ENCODE measurements at places on chromosomes 2 and 18.
A peak's percentile ranks its signal among the peaks of the same experiment; 100 is the strongest.

- no peak for DNase-seq
These were observed 228.1 kb upstream of the RAB6C start for GRCh38 chr2:129751409-129751808.

- DNase-seq: no peak
These were observed 8.5 kb downstream of the ZNF516 start for GRCh38 chr18:76486574-76486973.

DNA sequence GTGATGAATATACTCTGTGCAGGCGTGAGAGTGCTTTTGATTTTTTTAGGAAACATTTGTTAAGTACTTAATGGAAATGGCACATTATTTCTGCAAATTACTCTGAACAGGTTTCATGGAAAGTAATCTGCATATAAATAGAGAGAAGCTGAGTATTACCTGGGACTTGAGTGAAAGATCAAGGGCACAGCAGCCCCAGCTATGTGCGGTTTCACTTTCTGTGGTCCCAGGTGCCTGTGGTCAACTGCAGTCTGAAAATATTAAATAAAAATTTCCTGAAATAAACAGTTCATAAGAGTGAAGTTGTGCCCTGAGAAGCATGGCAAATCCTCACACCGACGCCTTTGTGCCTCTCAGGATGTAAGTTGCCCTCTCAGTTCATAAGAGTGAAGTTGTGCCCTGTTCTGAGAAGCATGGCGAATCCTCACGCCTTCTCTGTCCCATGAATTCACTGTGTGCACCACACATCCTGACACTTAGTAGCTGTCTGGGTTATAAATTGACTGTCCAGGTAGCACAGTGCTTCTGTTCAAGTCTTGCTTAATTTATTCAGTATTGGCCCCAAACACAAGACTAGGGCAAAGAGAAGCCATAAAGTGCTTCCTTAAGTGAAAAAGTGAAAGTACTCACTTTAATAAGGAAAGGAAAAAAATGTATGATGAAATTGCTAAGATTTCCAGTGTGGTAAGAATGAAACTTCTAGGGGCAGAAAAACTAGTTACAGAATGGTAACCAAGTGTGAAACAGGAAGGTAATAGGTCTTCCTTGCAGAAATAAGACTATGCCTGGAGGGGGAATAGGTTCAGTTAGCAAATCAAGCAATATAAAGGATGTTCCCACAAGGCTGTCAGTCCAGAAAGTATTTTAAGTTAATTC, 4.3 kb upstream of the SNTG2 start:
- DNase-seq: no peak

DNA sequence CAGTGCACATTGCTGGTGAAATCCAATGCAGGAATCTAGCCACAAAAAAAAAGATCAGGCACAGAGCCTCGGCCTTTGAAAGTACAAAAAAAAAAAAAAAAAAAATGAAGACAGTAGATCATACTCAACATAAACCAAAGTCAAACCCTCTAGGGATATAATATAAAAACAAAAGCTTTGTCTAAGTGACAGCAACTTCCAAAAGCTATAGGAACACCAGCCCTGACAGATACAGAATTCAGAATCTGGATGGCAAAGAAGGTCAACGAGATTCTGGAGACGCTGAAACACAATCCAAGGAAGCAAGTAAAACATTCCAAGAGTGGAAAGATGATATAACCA, 54.0 kb upstream of the SCN1A start:
- no peak for DNase-seq

GRCh38 chr2:144357623-144358373, 162.1 kb downstream of the ZEB2 start:
- no peak for DNase-seq

DNA sequence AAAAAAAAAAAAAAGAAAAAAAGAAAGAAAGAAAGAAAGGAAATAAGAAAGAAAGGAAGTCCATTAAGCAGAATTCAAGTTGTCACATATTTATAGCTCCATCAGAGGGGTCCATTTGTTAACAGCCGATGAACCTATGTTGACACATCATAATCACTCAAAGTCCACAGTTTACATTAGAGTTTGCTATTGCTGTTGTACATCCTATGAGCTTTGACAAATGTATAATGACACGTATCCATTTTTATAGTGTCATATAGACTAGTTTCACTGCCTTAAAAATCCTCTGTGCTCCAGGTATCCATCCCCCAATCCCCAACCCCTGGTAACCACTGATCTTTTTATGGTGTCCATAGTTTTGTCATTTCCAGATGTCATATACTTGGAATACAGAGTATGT, 335.2 kb downstream of the RND3 start:
- no peak for DNase-seq

DNA sequence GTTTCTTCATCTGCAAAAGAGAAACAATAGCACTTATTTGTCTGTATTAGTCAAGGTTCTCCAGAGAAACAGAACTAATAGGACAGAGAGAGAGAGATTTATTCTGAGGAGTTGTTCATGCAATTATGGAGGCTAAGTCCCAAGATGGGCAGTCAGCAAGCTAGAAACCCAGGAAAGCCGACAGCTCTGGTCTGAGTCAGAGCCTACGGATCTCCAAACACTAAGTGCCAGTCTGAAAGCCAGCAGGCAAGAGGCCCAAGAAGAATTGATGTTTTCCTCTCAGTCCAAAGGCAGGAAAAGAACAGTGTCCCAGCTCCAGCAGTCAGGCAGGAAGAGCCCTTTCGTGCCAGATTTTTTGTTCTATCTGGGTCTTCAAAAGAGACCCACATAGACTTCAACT, 36.5 kb upstream of the SLC66A3 start:
- DNase-seq: no peak

DNA sequence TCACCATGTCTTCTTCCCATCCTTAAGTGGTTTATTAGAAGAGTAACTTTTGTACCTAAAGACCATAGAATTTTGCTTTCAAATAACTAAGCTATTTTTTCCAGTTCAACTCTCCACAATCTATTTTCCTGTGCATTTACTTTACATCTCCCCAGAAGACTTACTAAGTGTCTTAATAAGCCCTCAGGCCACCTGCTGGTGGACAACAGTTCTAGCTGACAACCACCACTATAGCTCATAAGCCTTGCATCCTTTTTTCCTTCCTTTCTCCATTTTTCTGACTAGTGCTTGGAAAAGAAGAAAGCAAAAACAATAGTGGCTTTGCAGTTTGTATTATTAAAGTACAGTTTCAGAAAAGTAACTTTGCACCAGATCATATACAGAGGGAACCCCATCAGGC, 149.5 kb upstream of the TMEM200C start:
- no peak for DNase-seq

GRCh38 chr2:215660687-215661086, 224.8 kb upstream of the FN1 start:
- no peak for DNase-seq

GRCh38 chr18:50967714-50968661, at the start of gene ELAC1:
TSS of gene ELAC1 (plus strand) at chr18:50968040. CDS start at chr18:50974405, 6,365 bp downstream.
- DNase-seq: peak; percentile 77

GRCh38 chr2:86806059-86806857, 15.5 kb upstream of the CD8A start:
- DNase-seq: no peak

DNA sequence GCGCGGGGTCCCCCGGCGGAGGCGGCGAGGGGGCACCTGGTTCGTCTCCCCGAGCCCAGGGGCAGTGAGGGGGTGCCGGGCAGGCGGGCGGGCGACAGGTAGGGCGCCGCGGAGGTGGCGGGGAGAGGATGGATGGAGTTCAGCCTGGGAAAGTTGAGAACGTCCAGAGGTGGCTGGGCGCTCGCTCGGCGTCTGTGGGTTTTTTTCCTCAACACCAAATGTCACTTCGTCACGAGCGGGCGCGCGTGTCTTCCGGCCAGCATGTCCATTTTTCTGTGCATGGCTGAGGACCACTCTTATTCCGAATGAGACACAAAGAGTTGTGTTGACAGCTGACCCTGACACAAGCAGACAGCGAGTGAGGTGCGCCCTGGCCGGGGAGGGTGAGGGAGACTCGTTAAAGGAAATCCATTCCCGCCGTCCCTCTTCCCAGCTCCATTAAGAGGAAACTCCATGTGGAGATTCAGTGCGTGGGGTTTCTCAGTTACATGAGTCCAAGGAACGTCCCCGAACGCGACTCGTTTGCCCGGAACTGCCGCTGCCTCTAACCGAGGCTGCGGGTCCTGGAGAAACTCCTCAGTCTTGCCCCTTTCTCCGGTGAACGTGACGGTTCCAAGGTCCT, 859 bp downstream of the GREB1L start:
- DNase-seq: no peak

DNA sequence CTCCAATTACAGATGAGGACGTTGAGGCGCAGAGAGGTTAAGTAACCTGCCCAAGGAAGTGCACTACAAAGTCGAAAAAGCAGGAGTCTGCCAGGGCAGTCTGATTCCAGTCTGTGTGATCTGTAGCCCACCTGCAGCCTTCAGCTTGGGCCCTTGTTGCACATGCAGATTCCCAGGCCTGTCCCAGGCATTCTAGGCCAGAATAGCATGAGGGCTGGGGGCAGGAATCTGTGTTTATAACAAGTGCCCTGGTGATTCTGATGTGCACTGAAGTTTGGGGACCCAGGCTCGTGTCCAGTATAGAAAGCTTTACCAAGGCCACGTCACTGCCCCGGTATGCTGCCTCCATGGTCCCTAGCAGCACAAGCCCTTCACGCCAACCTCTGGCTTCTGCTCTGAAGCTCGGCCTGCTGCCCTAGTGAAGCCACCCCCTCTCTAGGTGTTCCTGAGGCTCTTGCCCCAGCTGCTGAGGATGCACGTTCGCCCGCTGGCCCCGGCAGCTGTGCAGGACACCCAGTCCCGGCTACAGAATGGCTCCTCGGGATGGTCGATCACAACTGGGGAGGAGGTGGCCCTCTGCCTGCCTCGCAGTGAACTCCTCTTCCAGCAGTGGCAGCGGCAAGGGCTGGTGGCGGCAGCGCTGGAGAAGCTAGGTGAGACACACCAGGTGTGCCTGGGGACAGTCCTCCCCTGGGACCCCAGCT, 4.6 kb downstream of the CHRNG start:
- no peak for DNase-seq

DNA sequence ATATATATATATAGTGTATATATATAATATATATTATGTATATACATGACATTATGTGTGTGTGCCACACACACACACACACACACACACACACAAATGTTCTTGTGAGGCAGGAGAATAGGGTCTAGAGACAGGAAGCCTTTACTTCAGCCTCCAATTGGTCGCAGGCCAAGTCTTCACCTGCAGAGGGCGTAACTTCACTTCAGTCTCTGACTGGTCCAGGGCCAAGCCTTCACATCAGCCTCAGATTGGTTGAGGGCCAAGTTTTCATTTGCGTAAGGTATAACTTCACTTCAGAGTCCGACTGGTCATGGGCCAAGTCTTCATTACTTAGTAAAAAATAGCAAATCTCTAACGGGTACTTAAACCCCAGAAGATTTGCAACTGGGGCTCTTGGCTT, 13.2 kb upstream of the SS18 start:
- DNase-seq: peak; percentile 54

DNA sequence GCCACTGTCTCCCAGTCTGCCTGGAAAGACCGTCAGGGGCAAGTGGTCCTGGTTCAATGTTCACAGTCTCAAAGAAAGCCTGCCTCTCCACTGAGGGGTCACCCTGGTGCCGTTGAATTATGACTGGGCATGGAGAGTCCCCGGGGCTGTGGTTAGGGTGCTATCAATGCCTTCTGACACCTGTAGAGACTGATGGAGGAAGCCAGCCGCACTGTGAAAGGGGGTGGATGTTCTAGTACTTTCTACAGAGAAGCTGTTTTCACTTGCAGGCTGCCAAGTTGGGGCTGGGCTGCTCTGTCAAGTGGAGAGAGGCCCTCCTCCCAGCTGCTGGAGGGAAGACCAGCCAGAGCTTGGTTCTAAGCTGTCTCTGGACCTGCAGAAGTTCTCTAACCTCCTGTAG, 80.5 kb downstream of the BCL2L11 start:
- no peak for DNase-seq

DNA sequence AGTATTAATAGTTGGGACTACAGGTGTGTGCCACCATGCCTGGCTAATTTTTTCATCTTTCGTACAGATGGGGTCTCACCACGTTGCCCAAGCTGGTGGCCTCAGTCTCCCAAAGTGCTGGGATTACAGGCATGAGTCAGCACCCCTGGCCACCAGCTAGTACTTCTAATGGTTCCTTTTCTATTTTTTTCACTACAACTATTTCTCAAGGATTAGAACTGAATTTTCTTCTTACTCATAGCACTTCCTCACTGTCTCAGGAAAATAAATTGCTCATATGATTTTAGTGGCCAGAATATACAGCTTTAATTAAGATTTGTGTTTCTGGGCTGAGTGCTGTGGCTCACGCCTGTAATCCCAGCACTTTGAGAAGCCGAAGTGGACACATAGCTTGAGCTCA, 43.2 kb upstream of the SOS1 start:
- DNase-seq: no peak

DNA sequence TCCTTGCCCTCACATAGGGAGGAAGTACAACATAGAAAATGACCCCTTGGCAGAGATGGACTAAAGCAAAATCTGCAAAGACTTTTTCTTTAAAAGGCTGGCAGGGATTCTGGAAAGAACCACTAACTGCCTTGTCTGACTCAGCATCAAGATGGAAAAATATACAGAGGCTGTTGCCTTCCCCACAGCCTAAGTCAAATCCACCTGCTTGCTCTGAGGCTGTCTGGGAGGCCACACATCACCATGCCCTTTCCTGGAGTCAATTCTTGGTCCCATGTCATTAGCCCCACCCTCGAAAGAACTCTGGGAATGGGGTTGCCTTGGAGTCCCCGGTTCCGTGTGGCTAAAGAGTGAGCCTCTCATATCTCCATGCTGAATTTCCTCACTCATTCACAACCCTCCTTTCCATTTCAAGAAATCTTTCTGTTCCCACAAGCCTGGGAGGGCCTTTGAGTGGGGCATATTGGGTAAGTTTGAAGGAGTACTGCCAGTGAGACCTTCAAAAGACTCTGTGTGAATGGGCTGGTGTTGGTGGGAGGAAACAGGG, 39.4 kb downstream of the BMP10 start:
- no peak for DNase-seq

DNA sequence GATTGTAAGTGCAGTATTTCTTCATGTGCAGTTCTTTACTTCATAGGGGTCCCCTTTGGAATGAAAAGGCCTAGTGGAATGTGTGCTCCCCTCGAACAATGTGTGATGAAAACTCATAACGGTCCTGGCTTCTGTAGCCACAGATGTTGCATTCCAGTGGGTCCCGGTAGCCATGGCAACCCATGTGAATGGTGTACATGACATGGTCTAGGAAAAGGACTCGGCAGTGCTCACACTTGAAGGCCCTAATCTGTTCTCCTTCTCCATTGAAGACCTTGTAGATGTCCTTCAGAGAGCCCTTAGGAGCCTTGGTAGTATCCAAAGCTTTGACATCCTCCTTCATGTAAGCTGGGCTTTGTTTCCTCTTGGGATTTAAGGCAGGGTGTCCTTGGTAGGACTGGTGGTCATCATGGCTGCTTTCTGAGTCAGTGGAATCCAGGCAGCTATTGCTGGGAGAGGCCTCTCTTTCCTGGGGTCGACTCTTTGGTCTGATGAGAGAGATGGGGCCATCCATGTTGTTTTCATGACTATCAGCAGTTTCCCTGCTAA, 144.0 kb downstream of the IKZF2 start:
- DNase-seq: no peak
